Adipocyte (in vitro differentiated cells): ENCODE measurements at places on chromosomes 1 and 21.

DNA sequence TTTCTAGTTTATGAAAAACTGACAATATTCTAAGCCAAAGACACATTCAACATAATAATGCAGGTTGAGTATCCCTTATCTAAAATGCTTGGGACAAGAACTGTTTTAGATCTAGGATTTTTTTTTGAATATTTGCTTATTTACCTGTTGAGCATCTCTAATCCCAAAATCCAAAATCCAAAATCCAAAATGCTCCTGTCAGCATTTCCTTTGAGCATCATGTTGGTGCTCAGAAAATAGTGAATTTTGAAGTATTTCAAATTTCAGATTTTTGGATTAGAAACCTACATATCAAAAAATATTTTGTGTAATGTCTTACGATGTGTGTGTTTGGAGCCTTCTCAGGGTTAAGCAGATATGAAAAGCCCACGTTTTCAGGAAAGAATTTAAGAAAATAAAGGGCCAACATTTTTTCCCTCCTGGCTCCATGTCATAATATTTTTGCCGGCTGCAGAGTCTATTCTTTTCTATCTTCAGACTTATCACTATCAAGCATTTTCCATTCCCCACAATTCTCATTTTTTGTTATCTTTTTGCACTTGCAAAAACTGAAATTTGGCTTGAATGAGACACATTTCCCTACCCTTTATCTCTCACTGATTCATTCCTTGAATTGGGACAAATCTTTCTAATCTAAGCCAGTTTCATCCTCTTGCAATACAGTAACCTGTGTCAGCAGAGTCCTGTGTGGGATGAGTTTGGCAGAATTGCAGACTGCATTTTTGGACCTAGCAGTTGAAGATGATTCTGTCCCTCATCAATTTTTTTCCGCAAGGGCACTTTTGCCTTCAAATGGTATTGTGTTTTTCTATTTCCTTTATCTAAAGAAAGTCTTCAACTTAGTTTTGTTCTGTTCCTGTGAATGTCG, 233.9 kb downstream of the DISC1 start:
- no peak for DNase-seq

DNA sequence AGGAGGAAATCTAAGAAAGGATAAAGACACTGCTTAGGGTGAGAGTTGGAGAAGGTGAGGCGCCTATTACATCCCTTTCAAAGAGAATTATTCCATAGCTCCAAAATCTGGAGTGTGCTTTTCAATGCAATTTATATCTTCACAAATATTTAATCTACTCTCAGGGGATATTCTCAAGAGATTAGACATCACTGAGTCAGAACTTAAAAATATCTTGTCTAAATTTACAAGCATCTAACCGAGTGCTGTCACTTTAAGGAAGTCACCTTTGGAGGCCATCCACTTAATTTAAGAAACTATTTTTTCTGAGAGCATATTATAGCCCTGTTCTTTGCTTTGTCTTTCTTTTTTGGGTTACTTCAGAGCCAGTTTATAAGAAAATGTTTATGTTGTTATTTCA, 134.6 kb downstream of the TNFSF18 start:
- no peak for DNase-seq

DNA sequence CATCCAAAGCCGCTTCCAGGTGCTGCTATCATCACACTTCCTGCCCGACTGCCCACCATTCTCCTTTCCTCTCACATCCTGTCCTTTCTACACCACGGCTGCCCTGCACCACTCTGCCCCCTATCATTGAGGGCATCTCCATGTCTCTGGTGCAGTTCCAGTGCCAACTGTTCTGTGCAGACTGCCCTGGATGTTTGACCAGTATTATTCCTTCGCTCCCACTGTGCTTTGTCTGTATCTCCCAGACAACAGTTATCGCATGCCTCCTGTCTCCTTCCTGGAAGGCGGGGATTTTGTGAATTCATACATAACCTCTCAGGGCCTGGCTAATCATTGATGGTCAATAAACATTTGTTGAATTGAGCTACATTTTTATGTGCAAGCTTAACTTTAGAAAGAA, 63.6 kb upstream of the GNG12 start:
- DNase-seq, result no peak

DNA sequence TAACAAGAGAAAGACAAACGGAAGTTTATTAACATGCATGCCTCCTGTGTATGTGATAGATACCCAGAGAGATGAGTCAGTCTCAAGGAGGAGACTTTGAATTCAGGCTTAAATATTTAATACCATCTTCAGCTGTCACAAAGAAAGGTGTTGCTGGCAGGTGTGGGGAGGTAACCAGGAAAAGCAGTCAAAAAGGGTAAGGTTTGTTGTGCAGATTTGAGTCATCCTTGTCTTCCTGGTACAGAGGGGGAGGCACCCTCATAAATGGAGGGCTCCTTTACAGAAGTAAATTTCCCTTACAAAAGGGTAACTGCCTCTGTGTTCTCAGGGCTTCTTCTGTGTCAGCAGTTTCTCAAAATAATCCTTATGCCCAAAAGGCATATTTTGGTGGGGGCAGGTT, 75.2 kb upstream of the B3GALT5 start:
- DNase-seq, result no peak

DNA sequence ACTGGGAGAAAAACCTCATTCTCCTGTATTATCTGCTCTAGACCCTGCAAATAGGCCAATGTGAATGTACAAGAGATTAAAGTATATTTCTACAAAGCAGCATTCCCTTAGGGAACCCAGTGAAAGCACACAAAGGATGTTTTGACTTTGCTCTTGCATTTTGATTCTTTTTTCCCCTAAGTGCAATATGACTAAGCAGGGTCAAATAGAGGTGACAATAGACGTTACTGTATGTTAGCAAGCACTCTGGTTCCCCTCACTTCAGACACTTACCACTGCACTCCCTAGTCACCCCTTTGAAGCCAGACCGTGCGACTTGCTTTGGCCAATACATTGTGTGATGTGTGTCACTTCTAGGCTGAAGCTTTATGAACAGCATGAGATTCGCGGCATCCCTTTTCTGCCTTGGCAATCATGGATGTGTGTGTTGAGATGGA, 209.7 kb downstream of the RHOU start:
- peak; percentile 13 for DNase-seq

DNA sequence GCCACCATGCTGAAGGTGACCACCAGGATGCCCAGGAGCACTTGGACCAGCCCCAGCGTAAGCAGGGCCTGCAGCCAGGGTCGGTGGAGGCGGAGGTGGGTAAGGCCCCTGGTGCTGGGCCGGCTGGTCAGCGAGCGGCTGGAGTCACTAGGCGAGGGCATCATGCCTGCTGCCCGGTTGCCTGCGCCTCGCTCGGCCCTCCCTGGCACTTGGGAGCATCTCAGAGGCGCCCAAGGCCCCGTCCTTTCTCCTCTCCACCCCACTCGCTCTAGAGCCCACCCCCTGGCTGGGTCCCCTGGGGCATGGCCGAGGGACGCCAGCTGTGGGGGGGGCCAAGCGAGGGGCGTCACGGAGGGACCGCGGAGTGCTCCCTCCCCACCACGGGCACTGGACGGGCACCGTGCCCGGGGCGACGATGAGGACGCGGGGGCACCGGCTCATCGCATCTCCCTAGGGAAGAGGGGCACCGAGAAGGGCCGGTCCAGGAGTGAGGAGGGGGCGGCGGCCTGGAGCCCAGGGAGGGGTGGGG, 505 bp downstream of the ENTREP3 start:
- DNase-seq, result peak; percentile 58

- peak; percentile 12 for DNase-seq
These were observed 109.9 kb upstream of the IFFO2 start for GRCh38 chr1:19066248-19066873.

- DNase-seq, result peak; percentile 50
These were observed 856 bp downstream of the FDPS start for GRCh38 chr1:155309423-155310021.

DNA sequence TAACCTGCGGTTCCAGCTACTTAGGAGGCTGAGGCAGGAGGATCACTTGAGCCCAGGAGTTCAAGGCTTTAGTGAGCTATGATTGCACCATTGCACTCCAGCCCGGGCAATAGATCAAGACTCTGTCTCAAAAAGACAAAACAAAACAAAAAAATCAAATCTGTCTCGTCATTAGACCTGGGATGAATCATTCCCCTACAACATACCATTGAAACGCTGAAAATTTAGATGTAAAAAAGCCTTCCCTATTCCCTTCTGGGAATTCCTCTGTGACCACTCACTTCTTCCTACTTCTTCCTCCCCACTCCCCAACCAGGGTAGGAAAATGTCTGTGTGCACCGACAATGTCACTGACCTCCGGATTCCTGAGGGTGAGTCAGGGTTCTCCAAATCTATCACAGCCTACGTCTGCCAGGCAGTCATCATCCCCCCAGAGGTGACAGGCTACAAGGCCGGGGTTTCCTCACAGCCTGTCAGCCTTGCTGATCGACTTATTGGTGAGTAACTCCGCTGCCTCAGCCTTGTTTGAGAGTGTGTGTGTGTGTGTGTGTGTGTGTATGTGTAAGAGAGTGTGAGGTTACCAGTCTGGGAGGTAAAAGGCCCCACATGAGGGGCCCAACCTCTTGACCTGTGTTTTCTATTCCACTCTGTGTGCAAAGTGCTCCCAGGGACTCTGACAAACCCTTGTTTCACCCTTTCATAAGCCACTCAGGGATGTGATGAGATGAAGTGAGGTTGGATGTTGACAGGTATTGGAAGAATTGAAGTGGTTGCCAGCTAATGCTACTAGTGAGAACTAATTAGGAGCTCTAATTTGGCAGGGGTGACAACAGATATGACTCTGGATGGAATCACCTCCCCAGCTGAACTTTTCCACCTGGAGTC, 16.3 kb upstream of the SARS1 start:
- peak; percentile 86 for DNase-seq

DNA sequence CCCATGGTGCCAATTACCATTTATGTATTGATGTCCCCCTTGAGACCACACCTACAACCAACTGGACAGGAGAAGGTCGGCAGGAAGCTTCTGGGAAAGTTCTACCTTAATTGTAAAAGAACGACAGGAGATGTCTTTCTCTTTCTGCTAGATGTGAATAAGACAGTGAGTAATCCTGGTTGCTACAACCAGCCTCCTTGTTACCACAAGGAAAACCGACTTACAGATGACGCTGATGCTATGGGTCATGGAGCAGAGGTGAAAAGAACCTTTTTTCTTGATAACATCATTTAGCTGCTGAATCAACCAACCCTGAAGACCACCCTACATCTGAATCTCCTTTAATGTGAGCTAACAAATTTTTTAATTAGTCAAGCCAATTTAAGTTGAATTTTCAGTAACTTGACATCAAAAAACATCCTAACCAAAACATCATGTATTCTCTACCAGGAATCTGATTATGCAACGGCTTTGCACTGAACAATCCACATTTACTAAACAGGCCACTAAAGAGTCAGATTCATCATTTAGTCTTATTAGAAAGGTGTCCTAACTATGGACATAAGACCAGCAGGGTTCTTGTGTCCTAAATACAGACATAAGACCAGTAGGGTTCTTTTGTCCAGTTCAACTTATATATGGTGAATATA, 23.0 kb downstream of the RGS2 start:
- DNase-seq, result peak; percentile 58

GRCh38 chr1:87224201-87224600, 104.5 kb upstream of the LMO4 start:
- peak; percentile 69 for DNase-seq

DNA sequence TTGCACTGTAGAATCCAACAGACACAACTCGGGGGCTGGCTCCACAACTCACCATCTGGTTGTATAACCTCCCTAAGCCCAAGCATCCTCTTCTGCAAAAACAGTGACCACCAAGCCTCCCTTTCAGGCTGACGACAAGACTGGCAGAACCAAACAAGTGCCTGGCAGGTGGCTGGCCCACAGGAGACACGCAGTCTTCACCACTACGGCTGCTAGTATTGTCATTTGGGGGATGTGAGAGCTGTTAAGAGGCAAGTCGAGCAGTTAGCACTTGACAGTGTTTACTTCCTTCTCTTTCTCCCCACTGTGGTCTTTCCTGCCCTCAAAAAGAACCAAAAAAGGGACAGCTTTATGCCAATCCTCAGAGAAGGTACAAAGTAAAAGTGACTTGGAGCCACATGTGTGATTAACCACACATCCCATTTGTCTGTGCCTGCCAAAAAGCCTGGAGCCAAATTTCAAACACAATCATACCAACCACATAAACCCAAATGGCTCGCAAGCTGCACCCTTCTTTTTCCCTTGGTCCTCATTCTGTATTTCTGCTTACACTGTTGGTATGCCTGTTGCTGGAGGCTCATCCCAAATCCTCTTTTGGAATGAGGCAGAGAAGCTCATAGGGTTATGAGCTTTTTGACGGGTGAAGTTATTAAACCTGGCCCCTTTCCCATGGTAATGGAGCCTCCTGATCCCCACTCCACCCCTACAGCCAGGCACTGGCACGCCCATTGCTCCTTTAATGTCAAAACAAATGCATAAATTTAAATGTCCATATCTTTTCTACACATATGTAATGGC, 94.1 kb downstream of the TGFBR3 start:
- DNase-seq, result no peak

DNA sequence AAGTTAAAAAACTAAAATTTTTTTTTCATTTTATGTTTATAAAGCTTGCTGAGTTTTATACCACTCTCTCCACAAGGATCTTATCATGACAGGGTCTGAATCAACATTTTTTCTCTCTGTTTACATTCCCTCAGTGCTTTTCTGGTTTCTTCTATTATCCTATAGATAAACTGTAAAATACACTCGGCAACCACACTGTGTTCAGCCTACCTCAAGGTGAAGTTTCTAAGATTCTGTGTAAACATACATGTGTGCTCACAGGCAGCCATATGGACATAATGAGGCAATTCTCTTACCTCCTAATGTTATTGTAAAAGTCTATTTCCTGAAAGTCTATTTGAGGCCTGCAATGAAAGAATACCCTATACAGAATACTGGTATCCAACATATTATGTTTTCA, 114.6 kb downstream of the NTPCR start:
- DNase-seq, result no peak

DNA sequence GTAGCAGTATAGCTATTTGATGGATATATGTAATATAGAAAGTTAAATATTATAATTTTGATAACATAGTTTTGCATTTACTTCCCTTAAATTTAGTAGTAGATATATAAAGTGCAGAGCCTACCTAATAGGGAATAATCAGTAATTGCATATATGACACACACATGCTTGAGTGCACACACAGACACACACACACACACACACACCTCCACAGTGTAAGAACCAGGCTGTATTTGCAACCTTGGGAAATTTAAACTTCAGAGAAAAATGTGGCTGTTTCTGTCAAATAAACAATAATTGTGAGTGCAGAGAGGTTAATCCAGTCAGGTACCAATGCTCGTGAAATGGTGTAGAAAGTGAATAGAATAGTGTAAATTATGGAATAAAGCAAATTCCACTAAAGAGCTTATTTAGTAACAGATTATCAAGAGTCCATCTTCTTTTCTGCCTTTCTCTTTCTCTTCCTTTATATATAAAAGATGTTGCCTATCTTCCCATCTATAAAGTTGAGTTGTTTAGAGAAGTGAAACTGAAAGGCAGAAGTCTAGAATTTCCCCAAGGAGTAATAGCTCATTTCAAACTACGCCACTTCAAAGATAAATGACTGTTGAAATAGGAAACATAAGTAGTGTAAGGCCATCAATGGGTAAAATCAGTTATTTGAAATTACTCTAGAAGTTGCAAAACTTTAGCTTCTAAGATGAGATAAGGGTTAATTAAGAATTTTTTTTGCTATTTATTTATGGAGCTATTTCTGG, 273.7 kb downstream of the SRGAP2C start:
- peak; percentile 4 for DNase-seq

- DNase-seq, result no peak
These were observed 402.2 kb downstream of the GPATCH2 start for GRCh38 chr1:217228689-217229088.

- no peak for DNase-seq
These were observed 661.4 kb downstream of the MRPL39 start for GRCh38 chr21:24945910-24946309.
